ENCODE measurements at places on chromosomes 11 and 22.

- DNase-seq = no peak
Observed at GRCh38 chr11:35308157-35308556, 111.2 kb downstream of the SLC1A2 start.

GRCh38 chr11:69657456-69657910, 16.5 kb downstream of the CCND1 start:
- DNase-seq = no peak

DNA sequence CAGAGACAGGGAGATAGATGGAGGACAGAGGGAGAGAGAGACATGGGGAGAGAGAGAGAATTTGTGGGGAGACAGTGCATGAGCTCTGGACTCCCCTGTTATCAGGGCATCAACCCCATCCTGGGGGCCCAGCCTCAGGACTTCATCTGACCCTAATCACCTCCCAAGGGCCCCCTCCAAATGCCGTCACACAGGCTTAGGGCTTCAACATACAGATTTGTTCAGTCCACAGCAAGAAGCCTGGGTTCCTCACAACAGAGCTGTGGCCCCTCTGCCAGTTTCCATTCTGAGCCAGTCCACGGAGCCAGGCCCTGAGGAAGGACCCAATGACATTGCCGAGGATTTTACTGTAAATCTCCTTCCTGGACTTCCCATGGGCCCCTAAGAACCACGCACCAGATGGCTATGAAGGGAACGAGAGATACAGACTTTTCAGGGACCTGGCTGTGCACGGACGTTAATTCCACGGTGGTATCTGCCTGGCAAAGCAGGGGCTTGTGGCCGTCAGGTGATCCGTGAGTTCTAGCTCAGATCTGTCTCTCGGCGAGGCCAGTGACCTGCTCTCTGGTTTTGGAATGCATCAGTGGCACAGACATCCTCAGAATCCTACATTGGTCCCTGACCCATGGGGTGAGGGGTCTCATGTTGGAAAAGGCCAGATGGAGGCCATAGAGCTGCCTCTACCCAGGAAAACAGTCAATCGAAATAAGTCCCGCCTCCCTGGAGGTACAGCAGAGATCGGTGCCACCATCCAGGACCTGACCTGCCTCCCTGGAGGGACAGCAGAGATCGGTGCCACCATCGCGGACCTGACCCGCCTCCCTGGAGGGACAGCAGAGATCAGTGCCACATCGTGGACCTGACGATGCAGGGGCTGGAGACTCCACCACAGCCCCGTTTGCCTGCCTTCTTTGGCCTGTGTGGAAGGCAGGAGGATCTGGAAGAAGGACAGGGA, 8.7 kb upstream of the B4GALNT4 start:
- DNase-seq = no peak

GRCh38 chr11:57917632-57918031, 106.0 kb upstream of the OR9Q1 start:
- no peak for DNase-seq

DNA sequence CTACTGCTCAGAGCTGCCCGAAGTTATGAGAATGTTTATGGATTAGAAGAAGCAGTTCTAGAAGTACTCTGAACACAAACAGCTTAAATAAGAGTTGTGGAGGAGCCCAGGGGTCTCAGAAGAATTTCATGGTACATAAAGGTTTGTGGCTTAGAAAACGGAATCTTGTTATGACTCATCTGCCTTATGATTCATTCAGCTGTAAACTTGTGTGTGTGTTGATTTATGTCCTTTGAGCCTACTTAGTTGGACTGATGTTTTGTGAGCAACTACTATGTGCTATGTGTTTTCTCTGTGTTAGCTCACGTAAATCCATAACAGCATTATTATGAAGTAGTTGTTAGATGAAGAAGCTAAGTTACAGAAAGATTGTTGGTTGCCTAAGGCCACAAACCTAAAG, 203.7 kb downstream of the PGR start:
- peak; percentile 37 for DNase-seq

DNA sequence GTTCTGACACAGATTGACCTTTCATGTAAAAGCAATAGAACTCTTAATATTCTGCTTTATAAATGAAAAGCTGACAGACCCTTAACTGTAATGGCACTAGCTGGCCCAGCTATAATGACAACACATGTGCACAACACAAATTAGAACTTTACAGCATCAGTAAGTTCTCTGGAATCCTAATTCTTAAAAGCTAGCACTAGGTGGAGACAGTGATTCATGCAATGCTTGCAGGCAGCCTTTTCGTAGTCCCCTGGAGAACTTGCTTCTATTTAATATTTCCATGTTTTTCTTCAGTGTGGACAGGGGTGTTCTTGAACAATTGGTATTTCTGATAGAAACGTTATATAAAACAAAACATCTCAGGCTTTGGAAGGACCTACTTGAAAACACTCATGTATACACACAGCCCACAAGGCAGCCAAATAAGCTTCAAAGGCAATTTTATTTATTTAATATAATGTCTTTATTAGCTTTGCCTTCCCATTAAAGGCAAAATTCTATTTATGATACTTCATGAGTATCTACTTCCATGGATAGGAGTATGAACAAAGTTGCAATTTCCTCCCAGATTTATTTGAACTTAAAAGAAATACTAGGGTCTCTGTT, 374.3 kb upstream of the MPPED2 start:
- peak; percentile 27 for DNase-seq

GRCh38 chr22:24875862-24876506, 70.0 kb downstream of the SGSM1 start:
- DNase-seq = no peak

GRCh38 chr11:17531636-17532113, 12.5 kb downstream of the USH1C start:
- no peak for DNase-seq

DNA sequence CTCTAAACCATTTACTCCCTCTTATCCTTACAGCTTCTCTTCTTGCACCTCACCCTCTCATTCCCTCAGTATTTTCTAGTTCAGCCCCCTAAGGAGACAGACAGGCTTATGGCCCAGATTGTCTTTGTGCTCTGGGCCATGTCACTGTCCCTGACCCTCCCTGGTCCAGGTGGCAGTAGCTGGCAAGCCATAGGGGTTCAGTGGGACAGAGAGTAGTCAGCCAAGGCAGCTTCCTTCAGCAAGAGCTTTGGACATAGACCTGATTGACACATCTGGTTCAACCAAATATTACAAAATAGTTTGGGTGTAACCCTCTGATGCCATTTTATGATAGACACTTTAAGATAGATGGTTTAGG, 53.9 kb downstream of the NCAM1 start:
- DNase-seq = no peak

DNA sequence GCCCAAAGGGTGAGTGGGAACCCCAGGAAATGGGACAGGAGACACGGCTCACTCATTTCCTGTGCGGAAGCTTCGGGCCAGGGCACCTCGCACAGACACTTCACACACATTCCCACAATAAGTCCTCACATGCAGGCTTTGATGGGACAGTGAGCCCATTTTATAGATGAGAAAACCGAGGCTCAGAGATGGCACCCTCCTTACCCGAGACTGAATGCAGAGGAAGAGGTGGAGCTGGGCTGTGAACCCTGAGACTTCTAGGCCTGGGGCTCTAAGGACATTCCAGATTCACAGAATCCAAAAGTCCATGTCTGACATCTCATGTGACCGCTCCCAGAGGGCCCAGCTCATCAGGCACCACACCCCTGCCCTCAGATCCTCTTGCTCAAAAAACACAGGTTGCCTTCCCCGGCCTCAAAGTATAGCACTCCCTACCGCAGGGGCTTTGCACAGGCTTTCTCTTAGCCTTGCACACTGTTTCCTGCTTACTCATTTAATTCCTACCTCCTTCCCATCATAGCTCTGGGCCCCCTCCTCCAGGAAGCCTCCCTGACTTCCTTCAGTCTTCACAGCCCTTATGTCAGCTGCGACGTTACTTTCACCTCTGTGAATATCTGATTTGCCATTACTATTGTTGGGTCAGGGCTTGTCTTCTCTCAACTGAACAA, 57.1 kb upstream of the TCF20 start:
- DNase-seq = no peak

GRCh38 chr11:61737131-61737530, 15.3 kb upstream of the MYRF start:
- DNase-seq = no peak

- no peak for DNase-seq
Observed at GRCh38 chr22:31945443-31945855, 1.1 kb downstream of the YWHAH start.

DNA sequence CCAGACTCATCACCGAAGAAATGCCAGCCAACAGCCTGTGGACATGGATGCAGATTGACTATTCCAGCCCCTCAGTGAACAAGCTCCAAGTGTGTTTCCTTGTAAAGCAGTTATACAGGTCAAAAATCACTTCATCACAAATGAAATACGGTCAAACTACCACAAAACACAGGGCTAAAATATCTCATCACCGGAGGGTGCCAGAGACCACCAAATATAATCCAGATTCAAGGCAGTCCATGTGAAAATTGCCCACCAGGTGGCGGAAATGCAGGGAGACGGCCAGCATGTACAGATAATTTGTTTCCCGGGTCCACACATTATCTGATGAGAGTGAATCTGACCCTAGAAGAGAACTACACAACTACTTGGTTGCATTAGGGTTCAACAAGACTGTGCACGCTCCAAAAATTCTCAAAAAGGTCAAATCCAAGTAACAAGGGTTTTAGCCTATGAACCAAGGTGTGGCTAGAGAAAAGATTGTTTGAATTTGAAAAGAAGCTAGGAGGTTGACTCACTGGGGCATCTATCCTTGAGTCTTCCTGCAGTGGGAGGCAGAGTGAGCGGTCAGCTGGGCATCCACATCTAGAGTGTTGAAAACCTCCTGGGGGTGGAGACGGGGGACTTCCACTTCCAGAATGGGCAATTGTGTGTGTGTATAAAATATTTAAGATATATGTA, 71.7 kb downstream of the IGLL5 start:
- peak; percentile 69 for DNase-seq

DNA sequence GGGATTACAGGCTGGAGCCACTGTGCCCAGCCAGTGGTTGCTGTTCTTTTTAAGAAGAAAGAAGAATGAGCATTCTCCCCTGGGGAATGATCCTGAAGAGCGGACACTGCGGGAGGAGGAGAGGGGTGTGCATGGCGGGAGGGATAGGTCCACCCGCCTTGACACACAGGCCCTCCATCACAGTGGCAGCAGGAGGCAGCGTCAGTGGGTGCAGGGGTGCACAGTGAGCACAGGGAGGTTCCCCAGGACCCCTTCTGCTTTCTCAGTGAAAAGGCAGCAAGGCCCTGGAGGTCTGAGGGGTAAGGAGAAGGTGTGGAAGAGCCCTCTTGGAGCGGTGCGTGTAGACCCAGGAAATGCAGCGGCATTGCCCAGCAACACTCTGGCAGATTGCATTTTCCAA, 28.9 kb upstream of the CBX7 start:
- DNase-seq = no peak

DNA sequence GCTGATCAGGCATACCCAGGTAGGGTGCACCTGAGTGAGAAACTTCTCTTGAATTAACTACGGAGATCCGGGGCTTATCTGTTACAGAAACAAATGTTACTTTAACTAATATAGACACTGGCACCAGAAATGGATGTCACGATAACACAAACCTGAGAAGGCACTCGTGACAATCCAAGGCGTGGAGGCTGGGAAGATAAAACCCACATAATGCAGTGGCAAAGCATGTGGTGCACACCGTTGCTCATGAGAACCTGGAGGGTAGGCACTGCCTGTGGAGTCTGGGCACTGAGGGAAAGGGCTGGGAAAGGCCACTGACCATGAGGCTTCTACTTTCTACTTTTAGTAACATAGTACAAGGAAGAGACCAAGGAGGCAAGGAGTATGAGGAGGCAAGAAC, 22.6 kb downstream of the SLC22A12 start:
- DNase-seq = no peak

GRCh38 chr11:73399159-73399590, 23.0 kb downstream of the RELT start:
- DNase-seq = no peak

GRCh38 chr11:86219311-86220193, 25.0 kb upstream of the EED start:
- DNase-seq = no peak

- DNase-seq = no peak
Observed at GRCh38 chr22:42819412-42820044, 37.5 kb downstream of the ARFGAP3 start.

- DNase-seq = no peak
Observed at GRCh38 chr11:134235399-134235798, 10.9 kb downstream of the VPS26B start.

DNA sequence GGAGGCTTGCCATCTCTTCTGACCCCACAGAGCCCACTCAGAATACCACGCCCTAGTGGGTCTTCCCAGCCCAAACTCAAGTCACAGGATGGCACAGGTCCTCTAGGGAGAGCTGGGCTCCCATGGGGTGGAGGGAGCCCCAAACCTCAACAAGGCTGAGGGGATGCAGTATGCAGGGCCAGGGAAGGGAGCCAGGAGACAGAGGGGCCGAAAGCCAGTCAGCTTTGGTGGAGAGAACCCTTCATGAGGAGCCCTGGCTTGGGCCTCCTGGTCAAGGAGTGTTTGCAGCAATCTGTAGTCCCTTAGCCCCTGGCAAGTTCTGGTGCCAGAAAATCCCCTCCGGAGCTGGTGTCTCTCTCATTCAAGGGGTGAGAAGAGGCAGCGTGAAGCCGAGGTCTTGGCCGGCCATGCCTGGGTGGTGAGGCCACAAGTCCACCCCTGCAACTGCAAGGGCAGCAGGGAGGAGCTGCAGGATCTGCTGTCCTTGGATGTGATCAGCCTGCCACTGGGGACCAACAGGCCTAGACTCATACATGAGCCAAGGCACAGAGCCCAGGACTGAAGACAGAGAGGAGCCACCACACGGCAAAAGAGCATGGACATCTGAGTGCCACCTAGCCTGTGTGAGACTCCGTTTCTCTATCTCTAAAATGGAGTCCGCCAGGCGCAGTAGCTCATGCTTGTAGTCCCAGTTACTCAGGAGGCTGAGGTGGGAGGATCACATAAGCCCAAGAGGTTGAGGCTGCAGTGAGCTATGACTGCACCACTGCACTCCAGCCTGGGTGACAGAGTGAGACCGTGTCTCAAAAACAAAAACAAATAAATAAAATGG, 24.1 kb downstream of the NEAT1 start:
- DNase-seq = no peak

DNA sequence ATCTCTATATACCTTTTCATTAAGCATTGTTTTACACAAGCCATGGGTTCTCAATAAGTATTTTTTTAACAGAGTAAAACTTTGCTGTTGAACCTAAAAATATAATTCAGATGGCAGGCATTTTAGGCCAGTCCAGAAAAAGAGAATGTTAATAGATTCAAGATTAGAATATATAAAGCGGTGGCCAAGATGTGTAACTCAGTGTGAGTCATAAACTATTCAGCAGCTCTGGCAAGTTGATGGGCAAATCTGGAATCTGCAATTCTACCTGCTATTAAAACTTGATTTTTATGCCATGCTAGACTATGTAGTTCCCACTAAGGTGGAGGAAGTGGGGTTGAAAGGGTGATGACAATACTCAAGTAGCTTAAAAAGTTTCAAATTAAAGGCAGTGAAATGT, 45.4 kb downstream of the CASP12 start:
- DNase-seq = no peak

Data from COLO829 (cell line).